ENCODE measurements at places on chromosomes 1 and 21. TPM values are rescaled to one million over a fixed set of nuclear protein-coding genes. Genes with fewer than 3 reads are reported as not detected.

VHLL gene
- total RNA-seq: not detected

ZC3H12A gene
- 9.4 TPM for total RNA-seq

SYPL2 gene
- 5.9 TPM for total RNA-seq

MYOC gene
- 15.1 TPM for total RNA-seq

LAD1 gene
- total RNA-seq: not detected

GRCh38 chr1:214637722-214638458, 34.9 kb downstream of the CENPF start:
- no peaks in the 10 kb centered on the region for H3K4me1 ChIP-seq
- H3K4me3 ChIP-seq: no peak overlapping the region
- H3K27me3 ChIP-seq: no peaks in the 10 kb centered on the region
- DNase-seq: no peak

GRCh38 chr1:41851589-41851988, 67.1 kb downstream of the HIVEP3 start:
- H3K4me3 ChIP-seq: no peak overlapping the region
- H3K4me1 ChIP-seq: no peaks in the 10 kb centered on the region
- no peaks in the 10 kb centered on the region for H3K27me3 ChIP-seq

Data from uterus (tissue), 4 donors.